ENCODE measurements at places on chromosomes 11 and 22. TPM values are rescaled to one million over a fixed set of nuclear protein-coding genes. Genes with fewer than 3 reads are reported as not detected.

Gene UBQLNL
- total RNA-seq: not detected

Gene PIWIL4
- total RNA-seq: 0.36 TPM

Gene KCNJ1
- not detected for total RNA-seq

Gene VSIG10L2
- total RNA-seq: not detected

Gene OTOG
- total RNA-seq: not detected

Gene RGL4
- total RNA-seq: 11.9 TPM

Gene CD3D
- 316 TPM for total RNA-seq

Gene CBLIF
- total RNA-seq: not detected

Gene MRGPRE
- not detected for total RNA-seq

Gene MS4A12
- total RNA-seq: not detected

Gene LINC01488
- not detected for total RNA-seq

Gene TSPAN32
- total RNA-seq: 3.1 TPM

Gene MMP27
- not detected for total RNA-seq

Gene RNF121
- total RNA-seq: 23.7 TPM

Gene LSP1
- total RNA-seq: 247 TPM

Gene CYTH4
- 33.4 TPM for total RNA-seq

Gene MRPL21
- total RNA-seq: 104 TPM

Gene SMIM38
- 0.31 TPM for total RNA-seq

Gene KRTAP5-9
- total RNA-seq: not detected

Gene TRIM48
- not detected for total RNA-seq

Gene ANO1
- total RNA-seq: not detected

Gene TMEM126B
- total RNA-seq: 51.6 TPM

Gene PANX2
- total RNA-seq: 3.9 TPM

Gene FZD4
- 0.16 TPM for total RNA-seq

Gene GAL3ST3
- 0.51 TPM for total RNA-seq

Gene OR51E2
- not detected for total RNA-seq

Gene GRAMD4
- total RNA-seq: 28.1 TPM

Gene SMIM35
- total RNA-seq: 0.27 TPM

Gene RPS6KB2
- 57.4 TPM for total RNA-seq

Gene BRSK2
- 2.0 TPM for total RNA-seq

Gene ANO9
- total RNA-seq: 29.0 TPM

Gene OR8I2
- not detected for total RNA-seq

Gene ZDHHC8
- 44.8 TPM for total RNA-seq

Measured in activated CD8-positive, alpha-beta T cell treated with anti-CD3 and anti-CD28 coated beads for 36 hours (primary cell).